ENCODE measurements at places on chromosomes 11 and 22.

DNA sequence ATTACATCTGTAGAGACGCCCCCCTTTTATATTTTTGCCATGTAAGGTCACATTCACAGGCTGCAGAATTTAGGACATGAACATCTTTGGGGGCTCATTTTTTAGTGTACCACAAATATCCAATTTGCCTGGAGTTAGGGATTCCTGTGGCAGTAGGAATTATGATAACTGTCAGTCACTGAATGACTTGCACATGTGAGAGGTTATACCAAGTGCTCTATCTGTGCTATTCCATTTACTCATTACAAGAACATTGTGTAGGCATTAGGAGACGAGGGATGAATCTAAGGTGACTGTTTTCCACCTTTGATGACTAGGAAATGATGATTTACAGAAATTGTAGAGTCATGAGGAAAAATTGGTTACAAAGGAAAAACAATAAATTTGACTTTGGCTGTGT is 79.3 kb downstream of the LIF start:
- DNase-seq, result no peak

DNA sequence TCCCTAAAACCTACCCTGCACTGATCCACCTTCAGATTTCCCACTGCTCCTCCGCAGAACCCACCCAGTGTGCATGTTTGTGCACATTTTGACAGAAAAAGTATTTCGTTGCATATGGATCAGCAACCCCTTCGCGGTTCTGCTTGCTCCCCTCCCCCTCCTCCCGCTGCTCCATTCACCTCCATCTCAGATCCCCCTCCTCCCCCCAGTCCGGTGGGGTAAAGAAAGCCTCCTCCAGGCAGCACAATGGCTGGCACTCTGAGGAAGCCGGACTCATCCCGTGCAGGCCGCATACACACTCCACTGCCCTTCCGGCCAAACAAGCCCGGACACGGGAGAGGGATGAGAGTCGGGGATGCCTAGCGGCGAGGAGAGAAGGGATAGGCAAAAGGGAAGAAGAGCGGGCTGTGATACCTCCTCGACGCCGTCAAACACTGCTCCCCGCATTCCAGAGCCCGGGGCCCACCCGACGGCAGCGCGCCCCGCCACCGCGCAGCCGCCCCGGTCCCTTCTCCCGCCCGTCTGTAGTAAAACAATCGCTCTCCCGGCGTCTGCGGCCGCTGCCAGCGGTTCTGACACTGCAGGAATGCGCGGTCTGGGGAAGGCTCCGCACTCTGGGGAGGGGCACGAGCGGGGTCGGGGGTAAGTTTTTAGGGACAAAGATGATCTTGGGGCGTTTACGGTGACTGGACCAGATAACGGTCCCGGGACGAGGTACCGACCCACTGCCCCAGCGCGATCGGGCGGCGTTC is 915 bp downstream of the FEZ1 start:
- DNase-seq, result peak; percentile 23

DNA sequence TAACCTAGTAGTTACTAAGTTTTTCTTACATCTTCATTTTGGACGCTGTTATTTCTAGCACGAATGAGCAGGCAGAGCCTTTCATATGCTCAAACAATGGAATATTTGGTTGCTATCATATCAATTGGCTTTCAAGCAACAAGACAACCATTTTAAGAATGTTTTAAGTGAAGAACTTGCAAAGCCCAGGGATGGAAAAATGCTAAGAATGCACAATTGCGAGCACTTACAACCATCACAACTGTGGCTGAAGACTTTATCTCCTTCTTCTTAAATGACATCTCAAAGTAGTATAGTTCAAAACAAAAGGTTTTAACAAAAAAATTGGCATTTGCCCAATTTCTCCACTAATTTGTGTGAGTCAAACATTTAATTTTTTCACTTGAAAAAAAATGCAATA is 8.3 kb upstream of the MMP1 start:
- DNase-seq, result no peak

DNA sequence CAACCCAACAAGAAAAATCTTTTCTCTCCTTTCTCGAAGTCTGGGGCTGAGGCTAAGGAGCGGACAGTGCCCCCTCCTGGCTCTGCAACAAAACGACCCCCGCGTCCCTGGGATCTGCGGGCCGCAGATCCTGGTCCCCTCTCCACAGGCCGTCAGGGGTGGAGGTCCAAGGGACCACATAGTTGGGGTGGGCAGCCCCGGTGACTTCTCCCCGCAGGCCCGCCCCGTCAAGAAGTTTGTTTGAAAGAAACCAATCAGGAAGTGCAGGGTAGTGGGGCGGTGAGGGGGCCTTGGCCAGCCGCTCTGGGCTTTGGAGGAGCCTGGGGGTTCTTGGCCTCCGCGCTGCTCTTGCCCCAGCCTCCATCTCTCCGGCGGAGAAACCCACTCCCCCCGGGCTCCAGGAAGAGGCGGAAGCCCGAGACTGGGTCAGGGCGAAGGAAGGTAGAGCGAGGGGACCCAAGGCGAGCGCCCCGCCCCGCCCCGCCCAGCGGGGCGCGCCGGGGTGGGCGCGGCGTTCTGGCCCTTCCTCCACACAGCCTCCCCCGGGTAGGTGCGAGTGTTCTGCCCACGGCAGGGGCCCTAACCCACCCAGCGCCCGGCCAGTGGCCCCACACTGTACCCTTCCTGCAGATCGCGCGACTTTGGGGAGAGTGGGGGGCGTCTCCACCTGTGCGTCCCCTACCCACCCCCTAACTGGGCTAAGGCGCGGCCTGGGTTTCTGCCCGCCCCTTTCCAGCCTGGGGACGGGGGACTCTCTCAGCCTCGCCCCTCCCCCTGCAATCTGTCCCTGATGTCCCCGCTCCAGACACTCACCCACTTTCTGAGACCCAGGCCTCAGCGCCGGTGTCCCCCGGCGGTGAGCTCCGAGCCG is 1.3 kb downstream of the TP53I11 start:
- DNase-seq, result no peak

DNA sequence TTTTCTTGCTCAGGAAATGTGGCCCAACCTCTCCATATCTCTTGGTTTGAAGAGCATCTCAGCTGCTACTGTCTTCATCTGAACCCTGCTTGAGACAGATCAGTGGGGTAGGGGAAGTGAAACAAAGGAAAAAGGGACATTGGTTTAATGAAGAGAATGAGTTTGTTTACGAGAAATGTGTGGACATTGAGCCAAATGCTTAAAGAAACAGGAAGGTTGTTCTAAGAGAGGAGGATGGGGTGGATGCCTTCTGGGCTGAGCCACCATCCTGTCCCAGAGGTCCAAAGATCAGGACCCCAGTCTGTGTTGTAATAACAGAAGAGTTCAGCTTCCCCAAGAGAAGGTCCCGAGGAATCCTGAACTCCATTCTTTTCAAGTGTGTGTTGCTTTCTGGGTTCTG is 369.7 kb downstream of the INSC start:
- no peak for DNase-seq

- no peak for DNase-seq
Measured at GRCh38 chr11:71223671-71224660, 28.4 kb downstream of the SHANK2 start.

DNA sequence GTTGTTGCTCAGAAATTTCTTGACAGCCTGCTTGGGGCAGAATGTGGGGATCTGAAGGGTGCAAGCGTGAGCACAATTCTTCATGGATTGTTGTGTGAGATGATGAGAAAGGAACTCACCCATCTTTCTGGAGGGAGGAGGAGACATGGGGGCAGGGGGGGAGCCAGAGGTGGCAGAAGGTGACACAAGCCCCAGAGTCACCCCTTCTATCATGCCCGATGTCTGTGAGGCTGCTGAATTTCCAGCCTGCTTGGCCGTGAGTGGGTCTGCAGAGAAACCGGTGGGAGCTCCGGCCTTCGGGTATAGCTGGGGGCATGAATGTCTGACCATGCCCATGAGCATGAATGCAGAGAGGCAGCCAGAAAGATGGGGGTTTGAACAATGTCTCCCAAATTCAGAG is 870.7 kb downstream of the TBC1D22A start:
- no peak for DNase-seq

- DNase-seq, result peak; percentile 44
Measured at GRCh38 chr11:86070142-86071056, 1.5 kb upstream of the PICALM start.

DNA sequence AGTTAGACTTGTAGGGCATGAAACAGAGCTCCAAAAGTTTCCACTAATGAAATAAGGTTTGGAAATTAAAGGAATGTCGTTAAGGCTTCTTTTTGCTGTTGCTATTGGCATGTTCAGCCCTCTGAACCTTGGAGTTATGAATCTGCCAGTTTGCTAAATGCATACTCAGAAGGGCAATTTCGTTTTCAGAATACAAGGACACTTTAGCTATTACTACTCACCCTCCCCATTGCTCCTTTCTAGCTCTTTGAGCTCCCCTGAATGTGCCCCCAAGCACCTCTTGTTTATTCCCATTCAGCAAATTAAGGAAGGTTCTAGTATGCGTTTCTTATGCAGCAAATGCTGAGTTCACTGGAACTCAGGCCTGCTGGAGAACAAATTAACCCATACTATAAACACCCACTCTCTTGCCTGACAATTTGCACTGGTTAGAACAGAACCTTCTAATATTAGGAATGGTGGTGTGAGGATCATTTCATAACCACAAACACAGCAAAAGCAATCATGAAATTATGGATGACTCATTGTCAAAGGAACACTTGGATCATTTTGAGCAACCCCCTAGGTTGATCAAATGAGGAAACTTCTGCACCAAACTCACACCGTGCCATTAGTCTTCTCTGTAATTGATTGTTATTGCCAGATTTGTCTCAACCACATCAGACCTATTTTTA is 26.2 kb upstream of the LIN7C start:
- DNase-seq, result no peak

- peak; percentile 99 for DNase-seq
Measured at GRCh38 chr22:36329254-36330078, 58.3 kb downstream of the MYH9 start.

GRCh38 chr11:107769189-107769588 is 57.3 kb upstream of the SLN start:
- peak; percentile 93 for DNase-seq

DNA sequence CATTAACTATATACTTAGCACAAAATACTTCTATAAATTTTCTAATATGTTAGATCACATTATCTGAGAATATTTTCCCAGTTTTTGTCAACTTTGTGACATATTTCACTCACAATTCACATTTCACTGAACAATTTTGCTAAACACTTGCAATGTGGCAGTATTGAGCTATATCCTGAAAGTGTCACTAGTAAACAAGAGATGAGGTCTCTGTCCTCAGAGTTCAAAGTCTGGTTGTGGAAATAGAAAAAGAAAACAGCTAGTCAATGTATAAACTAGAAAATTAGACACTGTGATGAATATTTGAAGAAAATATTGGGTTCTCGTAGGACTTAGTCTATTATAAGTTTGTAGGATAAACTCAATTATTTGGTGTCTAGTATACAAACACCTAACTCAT is 87.4 kb upstream of the CHORDC1 start:
- no peak for DNase-seq

GRCh38 chr22:37485395-37486223 is 575 bp downstream of the MFNG start:
- no peak for DNase-seq

DNA sequence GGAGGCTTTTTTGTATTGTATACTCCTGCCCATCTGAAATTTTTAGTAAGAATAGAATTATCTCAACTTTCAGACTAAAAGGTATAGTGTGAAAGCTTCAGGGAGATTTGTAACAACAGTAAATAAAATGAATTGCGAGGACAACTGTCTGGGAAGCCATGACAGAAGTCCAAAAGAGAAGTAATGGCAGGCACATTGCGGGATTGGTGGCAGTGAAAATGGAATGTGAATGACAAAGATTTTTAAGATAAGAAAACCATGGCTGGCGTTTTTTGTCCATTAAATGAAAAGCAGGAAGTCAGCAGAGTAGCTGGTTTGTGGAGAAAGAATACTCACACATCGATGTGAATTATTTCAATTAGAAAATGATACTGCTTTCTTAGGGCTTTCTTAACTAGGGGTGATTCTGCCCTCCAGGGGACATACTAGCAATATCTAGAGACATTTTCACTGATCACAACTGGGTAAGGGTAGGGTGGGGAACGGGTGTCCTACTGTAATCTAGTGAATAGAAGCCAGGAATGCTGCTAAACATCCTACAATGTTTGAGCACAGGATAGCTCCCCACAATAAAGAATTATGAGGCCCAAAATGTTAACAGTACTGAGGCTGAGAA is 1.6 kb downstream of the NPAT start:
- DNase-seq, result peak; percentile 21

DNA sequence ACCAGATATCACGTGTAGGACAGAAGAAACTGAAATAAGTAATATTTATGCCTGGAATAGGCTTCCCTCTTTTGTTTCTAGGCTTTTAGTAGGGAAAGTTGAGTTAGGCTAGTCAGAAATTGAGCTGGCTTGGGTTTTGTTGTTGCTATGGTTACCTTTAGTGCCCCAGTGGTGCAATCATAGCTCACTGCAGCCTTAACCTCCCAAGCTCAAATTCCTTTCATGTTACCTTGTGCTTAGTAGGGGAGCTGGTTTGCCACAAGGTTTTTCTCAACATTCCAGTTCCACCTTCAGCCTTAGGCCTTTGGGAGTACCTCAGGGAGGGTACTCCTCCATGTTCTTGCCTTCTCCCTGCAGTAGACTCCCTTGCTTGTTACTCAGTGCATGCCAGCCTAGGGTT is 69.1 kb upstream of the SUSD2 start:
- DNase-seq, result peak; percentile 47

DNA sequence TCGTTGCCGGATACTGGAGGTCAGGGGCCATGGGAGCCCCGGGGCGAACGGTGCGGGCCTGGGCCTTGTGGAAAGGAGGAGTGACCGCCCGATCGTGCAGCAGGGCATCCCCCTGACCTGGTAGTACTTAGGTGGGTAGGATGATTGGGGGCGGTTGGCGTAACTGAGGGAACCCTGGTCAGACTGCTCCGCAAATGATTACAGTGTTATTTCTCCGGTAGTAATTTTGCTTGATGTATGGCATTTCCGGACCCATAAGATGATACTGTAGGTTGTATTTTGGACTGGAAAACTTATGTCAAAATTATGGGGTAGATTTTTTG is 762 bp downstream of the MTMR3 start:
- DNase-seq, result no peak

- no peak for DNase-seq
Measured at GRCh38 chr11:71336996-71337754, 84.8 kb upstream of the SHANK2 start.

DNA sequence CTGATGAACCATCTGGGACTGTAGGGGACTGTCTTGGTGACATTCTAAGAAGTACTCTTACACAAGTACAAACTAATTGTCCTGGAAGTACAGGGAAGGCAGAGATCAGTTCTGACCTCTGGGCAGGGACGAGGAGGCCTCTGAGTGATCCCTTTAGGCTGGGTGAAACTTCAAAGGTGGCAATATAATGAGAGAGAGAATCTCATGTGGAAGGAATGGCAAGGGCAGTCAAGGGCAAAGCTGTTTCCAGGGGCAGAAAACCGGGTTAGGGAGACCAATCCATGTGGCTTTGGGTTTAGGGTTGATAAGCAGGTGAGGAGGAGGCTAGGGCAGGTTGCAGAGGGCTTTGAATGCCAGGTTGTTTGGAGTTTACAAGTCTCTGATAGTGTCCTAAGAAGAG is 21.3 kb upstream of the MYH9 start:
- DNase-seq, result no peak

DNA sequence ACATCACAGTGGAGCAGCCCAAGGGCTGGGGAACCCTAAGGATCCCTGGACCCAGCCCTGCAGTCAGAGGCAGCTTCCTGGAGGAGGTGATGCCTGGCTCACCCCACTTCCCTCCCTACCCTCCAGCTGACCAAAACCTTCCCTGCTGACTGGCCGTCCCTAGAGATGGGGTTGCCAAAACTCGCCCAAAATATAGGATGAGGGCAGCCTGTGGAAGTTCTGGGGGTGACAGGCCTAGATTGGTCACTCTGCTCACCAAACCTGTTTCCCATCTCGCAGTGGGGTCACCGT is 35.0 kb upstream of the PPARA start:
- peak; percentile 60 for DNase-seq
